ENCODE measurements at places on chromosomes 5 and 9.

DNA sequence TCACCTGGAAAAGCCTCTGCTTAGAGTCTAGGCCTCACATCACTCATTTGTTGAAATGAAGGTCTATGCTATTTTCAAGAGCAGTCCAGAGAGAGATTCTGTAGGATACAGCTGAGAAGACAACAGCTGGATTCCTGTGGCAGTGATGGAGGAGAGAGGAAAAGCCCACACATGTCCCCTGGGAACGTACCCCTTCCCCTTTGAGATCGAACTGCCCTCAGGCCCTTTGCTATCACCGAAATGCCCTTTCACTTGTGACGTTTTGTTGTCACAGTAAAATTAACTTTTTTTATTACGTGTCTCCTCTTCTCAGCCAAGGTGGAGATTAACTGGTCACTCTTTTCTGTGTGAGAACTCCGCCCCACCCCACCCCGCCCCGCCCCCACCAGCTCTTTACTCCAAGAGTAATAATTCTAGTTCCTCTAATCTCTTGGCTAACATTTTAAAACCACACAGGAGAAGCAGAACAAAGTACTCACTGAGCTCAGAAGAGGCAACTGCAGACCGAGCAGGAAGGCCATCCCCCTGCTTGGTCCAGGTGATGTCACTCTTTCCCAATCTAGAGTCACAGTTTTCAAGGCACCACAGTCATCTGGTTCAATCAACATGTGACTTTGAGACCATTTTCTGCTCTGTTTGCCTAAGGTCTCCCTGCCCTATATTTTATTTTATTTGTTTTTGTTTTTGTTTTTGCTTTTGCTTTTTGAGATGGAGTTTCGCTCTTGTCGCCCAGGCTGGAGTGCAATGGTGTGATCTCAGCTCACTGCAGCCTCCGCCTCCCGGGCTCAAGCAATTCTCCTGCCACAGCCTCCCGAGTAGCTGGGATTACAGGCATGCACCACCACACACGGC is 105.6 kb downstream of the SUSD1 start:
- DNase-seq: no peak

- no peak for DNase-seq
These were observed 78.6 kb upstream of the MPDZ start for GRCh38 chr9:13358128-13358527.

DNA sequence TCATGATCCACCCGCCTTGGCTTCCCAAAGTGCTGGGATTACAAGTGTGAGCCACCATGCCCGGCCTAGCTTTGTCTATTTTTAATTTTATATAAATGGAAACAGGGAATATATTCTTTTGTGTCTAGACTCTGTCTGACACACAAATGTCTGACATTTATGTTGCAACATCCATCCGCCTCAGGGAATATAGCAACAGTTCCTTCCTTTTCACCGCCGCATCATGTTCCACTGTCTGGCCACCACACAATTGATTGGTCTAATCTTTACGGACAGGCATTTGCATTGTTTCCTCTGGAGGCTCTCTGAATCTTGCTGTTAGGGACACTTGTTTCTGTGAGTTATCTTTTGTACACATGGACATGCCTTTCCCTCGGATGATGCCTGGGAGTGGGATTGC is 20.1 kb upstream of the TBC1D9B start:
- no peak for DNase-seq

GRCh38 chr5:141420855-141421488 is at the start of gene PCDHGA11:
Gene PCDHGA11 (plus strand): TSS chr5:141421051. CDS start chr5:141421228, 177 bp downstream.
- no peak for DNase-seq

DNA sequence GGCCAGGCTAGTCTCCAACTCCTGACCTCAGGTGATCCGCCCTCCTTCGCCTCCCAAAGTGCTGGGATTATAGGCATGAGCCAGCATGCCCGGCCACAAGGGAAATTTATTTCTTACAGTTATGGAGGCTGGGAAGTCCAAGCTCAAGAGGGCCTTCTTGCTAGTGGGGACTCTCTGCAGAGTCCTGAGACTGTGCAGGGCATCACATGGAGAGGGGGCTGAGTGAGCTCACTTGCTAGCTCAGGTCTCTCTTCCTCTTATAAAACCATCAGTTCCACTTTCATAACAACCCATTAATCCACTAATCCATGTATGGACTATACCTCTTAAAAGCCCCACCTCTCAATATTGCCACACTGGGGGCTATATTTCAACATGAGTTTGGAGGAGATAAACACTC is 5.1 kb upstream of the SPIN1 start:
- DNase-seq: no peak
